H1 (cell line): ENCODE measurements at places on chromosomes 3 and 15. TPM values are rescaled to one million over a fixed set of nuclear protein-coding genes. Genes with fewer than 3 reads are reported as not detected.

- peaks cover 2% of the 10 kb centered on the region; the same call in 1 of the 2 replicates for H3K4me1 ChIP-seq
- H3K36me3 ChIP-seq: no peaks in the 10 kb centered on the region
Observed at GRCh38 chr3:71510510-71510909, 73.0 kb downstream of the FOXP1 start.

TMEM39A gene
- 36.1 and 43.7 TPM in 2 replicates for total RNA-seq

DNA sequence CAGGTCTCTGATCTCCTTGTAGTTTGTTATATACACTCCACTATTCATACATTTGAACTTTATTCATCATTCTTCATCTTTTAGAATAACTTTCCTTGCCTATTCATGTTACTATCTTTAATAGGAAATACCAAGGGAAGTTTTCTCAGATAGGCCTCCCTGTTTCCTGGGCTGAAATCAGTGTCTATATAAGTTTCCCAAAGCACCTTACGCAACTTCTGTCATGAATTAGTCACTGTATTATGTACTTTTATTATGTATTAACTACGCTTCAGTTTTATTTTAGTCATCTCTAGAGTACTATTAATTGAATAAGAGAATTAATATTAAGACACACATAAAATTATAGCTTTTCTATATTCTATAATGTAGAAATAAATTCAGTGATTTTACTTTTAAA lies 1481.5 kb downstream of the OTOL1 start:
- DNase-seq: no peak
- no peaks in the 10 kb centered on the region for H3K36me3 ChIP-seq
- no peaks in the 10 kb centered on the region for H3K4me1 ChIP-seq
- H3K27ac ChIP-seq: no peak overlapping the region

DNA sequence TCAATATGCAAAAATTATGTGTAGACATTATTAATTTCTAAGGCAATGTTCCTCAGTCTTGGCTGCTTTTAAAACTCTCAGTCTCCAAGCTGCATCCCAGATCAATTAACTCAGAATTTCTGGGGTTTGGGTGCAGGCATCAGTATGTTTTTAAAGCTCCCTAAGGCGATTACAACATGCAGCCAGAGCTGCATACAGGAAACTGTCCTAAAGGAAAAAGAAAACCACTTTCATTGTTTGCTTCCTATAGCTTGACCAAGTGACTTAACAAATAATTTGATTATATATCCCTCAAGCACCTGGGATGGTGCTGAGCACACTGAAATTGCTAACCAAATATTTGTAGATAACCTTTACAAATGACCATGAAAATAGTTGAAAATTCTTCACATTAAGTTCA lies 194.7 kb downstream of the DTWD1 start:
- no peaks in the 10 kb centered on the region for H3K4me1 ChIP-seq
- H3K4me3 ChIP-seq: no peak overlapping the region
- DNase-seq: no peak

EXOG gene
- 12.2 and 12.9 TPM in 2 replicates for total RNA-seq
